Left ventricle myocardium inferior (tissue), 1 donor: ENCODE measurements at places on chromosomes 6 and 20.

DNA sequence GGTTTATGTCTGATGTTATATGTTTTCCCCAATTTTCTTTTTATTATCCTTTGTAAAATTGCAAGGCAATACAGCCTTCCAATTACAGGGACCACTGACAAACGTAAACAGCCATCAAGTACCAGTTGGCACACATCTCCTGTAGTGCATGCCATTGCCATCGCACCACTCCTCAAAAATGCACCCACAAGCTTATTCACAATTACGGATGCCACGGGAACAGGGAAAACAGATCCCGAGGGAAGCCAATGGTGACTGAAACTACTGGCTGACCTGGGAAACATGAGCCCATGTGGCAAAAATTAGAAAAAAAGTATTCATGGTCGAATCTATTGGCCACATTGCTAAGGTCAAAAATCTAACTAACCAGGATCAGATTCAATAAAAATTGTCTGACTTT lies 395.2 kb downstream of the PAX1 start:
- no peak overlapping the region for H3K27ac ChIP-seq
- no peaks in the 10 kb centered on the region for H3K36me3 ChIP-seq
- DNase-seq = no peak
- no peaks in the 10 kb centered on the region for H3K27me3 ChIP-seq
- H3K4me1 ChIP-seq = no peaks in the 10 kb centered on the region

DNA sequence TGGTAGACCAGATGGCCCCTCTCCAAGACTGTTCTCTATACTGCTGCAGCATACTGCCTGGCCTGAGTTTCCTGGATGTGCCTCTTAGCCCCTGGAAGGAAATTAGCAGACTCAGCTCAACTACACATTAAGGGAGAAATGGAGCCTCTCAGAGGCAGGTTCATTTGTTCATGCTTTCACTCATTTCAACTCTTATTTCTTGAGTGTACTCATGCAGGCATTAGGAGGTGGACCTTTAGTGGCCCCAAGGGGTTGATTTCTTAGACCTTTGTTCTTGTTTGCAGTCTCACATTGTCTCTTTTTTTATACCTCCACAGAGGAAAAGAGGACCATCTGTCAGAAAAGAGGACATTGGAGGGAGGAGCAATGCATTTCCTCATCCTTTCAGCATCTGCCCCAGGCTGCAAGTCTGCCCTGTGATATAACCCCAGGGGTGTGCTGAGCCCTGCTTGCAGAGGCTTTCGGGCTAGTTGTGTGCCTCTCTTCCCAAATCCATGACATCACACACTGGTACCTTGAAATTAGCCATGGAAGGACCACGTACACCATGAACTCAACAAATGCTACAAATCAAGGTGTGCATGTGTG lies 456.2 kb downstream of the CD83 start:
- no peak for DNase-seq
- no peaks in the 10 kb centered on the region for H3K36me3 ChIP-seq
- no peaks in the 10 kb centered on the region for H3K27me3 ChIP-seq
- H3K27ac ChIP-seq = peak overlapping the region; percentile 54
- H3K4me1 ChIP-seq = peaks cover 27% of the 10 kb centered on the region
- H3K4me3 ChIP-seq = no peak overlapping the region

DNA sequence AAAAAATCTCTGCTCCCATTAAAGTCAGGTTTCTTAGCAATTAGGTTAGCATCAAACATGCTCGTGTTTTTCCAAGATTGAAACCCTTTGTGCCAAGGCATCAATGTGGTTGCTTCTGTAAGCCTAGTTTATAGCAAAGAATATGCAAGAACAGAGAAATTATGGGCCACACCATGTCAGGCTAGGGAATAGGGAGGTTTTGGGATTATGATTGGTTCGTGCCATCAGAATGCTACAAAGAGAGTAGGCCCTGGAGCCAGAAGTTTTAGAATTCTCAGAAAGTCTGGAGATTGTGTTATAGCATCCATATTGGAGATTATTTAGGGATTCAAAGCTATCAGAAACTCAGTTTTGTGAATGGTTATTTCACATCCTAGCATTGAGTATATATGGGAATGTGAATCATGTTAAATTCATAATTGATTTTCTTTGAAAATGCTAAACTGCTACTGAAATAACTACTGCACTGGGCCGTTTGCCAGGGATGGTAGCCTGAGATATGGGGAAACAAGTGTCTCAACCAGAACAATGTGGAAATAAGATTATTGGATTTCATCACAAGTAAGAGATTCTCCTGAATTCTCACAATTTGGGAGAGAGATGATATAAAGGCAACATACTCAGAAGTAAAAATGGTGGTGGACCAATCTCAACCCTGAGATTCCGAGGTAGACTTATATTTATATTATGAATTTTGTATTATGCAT lies 45.3 kb downstream of the ZNF292 start:
- peak overlapping the region; percentile 49 for H3K27ac ChIP-seq
- DNase-seq = no peak
- H3K4me1 ChIP-seq = peaks cover 65% of the 10 kb centered on the region
- H3K27me3 ChIP-seq = no peaks in the 10 kb centered on the region

GRCh38 chr6:17817763-17818162 lies 111.0 kb upstream of the NUP153 start:
- H3K27ac ChIP-seq = no peak overlapping the region
- H3K4me1 ChIP-seq = no peaks in the 10 kb centered on the region
- no peak for DNase-seq
- H3K36me3 ChIP-seq = peaks cover 36% of the 10 kb centered on the region

DNA sequence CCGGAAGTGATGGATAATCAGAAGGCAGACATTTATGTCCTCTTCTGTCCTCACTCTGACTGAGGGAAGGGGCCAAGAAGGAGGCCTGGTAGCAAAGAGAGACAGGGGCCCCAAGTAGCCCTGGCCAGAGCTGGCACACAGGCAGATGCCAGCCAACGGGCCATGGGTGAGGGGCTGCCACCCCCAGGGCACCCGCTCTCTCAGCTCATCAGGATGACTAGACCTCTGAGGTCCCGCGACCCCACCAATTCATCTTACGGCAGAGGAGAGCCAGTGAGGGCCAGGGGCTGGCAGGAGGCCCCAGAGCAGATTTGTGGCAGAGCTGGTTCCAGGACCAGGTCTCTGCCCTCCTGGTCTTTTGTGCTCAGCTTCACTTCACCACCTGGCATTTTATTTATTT lies 43.1 kb upstream of the MDFI start:
- peaks cover 28% of the 10 kb centered on the region for H3K36me3 ChIP-seq
- no peaks in the 10 kb centered on the region for H3K27me3 ChIP-seq
- no peak overlapping the region for H3K27ac ChIP-seq
- H3K4me1 ChIP-seq = no peaks in the 10 kb centered on the region
- H3K4me3 ChIP-seq = no peak overlapping the region

GRCh38 chr6:119313937-119314884 lies 35.4 kb downstream of the MAN1A1 start:
- H3K27ac ChIP-seq = peak overlapping the region; percentile 25
- no peaks in the 10 kb centered on the region for H3K27me3 ChIP-seq
- no peak overlapping the region for H3K4me3 ChIP-seq
- DNase-seq = no peak

DNA sequence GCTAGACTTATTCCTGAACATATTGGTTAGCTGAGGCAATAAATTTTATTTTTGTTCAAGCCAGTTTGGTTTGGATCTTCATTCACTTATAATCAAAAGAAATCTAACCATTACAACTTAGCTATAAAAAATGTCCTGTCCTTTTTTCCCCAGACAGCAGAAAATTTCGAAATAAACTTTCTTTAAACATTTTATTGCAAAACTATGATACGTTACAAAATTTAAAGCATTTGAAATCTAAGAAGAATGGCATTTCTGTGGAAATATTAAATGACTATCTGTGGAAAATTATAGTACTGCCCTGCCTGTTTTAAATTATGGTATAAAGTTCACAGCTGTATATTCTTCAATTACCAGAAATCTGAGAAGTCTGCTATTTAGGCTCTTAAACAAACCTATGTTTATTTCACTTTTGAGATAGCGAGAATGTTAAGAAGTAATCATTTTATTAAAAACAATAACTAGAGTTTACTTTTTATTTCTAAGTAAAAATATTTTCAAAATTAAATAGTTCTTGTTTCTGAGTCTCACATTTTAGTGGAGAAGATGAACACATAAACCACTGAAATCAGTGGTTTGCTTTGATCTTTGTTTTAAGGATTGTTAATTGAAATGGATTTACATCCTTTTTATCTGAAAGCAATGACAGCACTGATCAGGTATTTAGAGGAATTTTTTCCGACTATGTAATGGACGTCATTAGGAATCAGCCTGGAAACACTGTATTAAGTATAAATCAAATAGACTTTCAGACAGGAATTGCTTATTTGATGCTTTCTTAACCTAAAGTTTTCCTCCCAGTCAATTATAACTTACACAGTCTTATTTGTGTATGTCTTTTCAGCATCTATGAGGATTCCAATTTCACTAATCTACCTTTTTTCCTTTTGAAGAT lies 553.7 kb downstream of the COL12A1 start:
- H3K4me1 ChIP-seq = no peaks in the 10 kb centered on the region
- no peak overlapping the region for H3K4me3 ChIP-seq
- DNase-seq = no peak
- H3K27me3 ChIP-seq = no peaks in the 10 kb centered on the region
- no peaks in the 10 kb centered on the region for H3K36me3 ChIP-seq

DNA sequence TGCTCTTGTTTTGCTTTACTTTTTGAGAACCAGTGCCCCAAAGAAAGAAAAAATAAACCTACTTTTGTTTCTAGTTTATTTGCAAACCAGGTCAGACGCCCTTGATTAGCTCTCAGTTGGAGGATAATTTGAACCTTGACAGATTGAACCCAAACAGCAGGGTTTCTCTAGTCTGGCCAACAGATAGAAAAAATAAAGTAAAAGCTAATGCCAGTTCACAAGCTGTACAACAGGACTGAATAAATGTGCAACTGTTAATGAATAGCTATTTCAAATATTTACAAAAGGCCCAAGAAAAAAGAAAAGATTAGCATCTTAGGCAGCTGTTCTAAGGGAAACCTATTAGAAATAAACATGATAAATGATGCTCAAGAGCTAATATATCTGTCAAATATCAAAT lies 331.8 kb downstream of the CDKAL1 start:
- H3K27ac ChIP-seq = no peak overlapping the region
- no peaks in the 10 kb centered on the region for H3K36me3 ChIP-seq
- no peak for DNase-seq
- H3K27me3 ChIP-seq = no peaks in the 10 kb centered on the region
- H3K4me1 ChIP-seq = peaks cover 15% of the 10 kb centered on the region

DNA sequence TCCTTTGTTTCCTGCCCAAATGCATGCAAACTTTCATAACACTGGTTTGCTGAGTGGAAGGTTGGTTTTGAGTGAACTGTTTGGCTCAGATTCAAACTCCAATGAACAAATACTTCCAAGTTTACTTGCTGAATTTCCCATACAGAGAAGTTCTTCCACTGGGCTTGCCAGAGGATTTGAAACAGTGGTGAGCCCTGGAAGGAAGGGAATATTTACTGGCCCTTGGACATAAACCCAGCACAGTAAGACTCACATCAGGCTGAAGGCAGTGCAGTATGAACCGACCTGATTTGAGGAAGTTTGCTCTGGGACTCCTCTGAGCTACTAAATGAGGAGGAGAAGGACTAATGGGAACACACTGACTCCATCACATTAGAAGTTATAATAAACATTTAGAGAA lies 3.8 kb downstream of the TRAF3IP2 start:
- peak overlapping the region; percentile 72 for H3K4me3 ChIP-seq
- DNase-seq = no peak
- H3K36me3 ChIP-seq = no peaks in the 10 kb centered on the region
- H3K27ac ChIP-seq = peak overlapping the region; percentile 95
- H3K27me3 ChIP-seq = no peaks in the 10 kb centered on the region

- peaks cover 59% of the 10 kb centered on the region for H3K4me1 ChIP-seq
- H3K27me3 ChIP-seq = no peaks in the 10 kb centered on the region
- peak overlapping the region; percentile 13 for H3K27ac ChIP-seq
- no peaks in the 10 kb centered on the region for H3K36me3 ChIP-seq
- no peak for DNase-seq
Observed at GRCh38 chr6:158284007-158284875, 28.0 kb upstream of the TULP4 start.

GRCh38 chr20:46767127-46767761 lies 57.8 kb downstream of the SLC2A10 start:
- H3K4me3 ChIP-seq = no peak overlapping the region
- H3K27me3 ChIP-seq = peaks cover 69% of the 10 kb centered on the region
- DNase-seq = no peak
- H3K36me3 ChIP-seq = no peaks in the 10 kb centered on the region

- H3K27ac ChIP-seq = peak overlapping the region; percentile 7
- no peaks in the 10 kb centered on the region for H3K36me3 ChIP-seq
- no peak for DNase-seq
Observed at GRCh38 chr6:121771937-121772720, 336.7 kb downstream of the GJA1 start.

DNA sequence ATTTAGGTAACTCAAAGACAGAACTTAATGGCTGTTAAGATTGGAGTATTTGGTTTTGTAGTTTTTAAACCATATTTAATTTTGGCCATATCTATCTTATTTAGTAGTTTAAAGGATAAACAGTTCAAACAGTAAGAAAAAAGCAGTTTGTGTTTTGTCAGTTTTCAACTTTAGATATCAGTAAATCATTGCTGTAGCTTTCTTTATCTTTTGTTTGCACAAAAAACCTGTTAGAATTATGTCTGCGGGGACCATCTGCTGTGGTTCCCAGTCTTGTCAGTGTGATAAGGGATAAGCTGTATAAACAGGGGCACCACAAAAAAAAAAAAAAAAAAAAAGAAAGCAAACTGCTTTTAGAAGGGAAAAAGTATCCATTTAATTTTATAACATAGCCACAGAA lies 40.9 kb downstream of the CDKAL1 start:
- peaks cover 28% of the 10 kb centered on the region for H3K36me3 ChIP-seq
- DNase-seq = no peak
- peaks cover 11% of the 10 kb centered on the region for H3K4me1 ChIP-seq
- H3K27ac ChIP-seq = no peak overlapping the region
- H3K4me3 ChIP-seq = no peak overlapping the region

- H3K27me3 ChIP-seq = no peaks in the 10 kb centered on the region
- H3K27ac ChIP-seq = peak overlapping the region; percentile 86
- peaks cover 27% of the 10 kb centered on the region for H3K4me1 ChIP-seq
- peak overlapping the region; percentile 72 for H3K4me3 ChIP-seq
- no peaks in the 10 kb centered on the region for H3K36me3 ChIP-seq
Observed at GRCh38 chr6:26555505-26556262, 17.5 kb downstream of the HMGN4 start.

DNA sequence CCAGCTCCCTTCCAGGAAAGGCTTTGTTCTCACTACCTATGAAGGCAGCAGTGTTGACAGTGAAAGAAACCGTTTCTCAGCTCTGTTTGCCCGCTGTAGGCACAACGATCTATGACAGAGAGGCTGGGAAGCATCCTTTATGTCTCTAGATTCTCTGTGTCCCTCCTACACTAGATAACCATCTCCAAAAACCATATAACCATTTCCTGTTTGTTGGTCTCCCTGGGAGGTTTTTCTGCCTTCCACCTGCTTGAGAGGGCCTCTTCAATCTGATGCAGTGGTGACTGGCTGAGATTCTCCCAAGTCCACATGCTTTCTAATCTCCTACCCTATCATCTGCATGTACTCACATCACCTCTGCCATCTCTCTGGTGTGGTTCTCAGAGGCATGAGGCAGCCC lies 32.0 kb upstream of the TMEM217 start:
- peaks cover under 1% of the 10 kb centered on the region for H3K4me1 ChIP-seq
- peaks cover 89% of the 10 kb centered on the region for H3K36me3 ChIP-seq
- no peak overlapping the region for H3K27ac ChIP-seq

GRCh38 chr20:56582542-56582941 lies 46.6 kb upstream of the TFAP2C start:
- peaks cover 55% of the 10 kb centered on the region for H3K27me3 ChIP-seq
- no peaks in the 10 kb centered on the region for H3K4me1 ChIP-seq
- H3K4me3 ChIP-seq = no peak overlapping the region
- no peak overlapping the region for H3K27ac ChIP-seq

GRCh38 chr6:157732007-157732406 lies 91.0 kb upstream of the SNX9 start:
- no peaks in the 10 kb centered on the region for H3K36me3 ChIP-seq
- H3K4me1 ChIP-seq = peaks cover 8% of the 10 kb centered on the region
- no peak for DNase-seq
